ENCODE measurements at places on chromosomes 4 and X. TPM values are rescaled to one million over a fixed set of nuclear protein-coding genes. Genes with fewer than 3 reads are reported as not detected.

The DMRTC1B gene
- total RNA-seq = 0.22 TPM

The LONRF3 gene
- 0.18 TPM for total RNA-seq

GRCh38 chrX:727738-728621 is 97.4 kb downstream of the SHOX start:
- H3K27me3 ChIP-seq = no peaks in the 10 kb centered on the region
- peaks cover 7% of the 10 kb centered on the region for H3K4me1 ChIP-seq
- peak; percentile 77 for DNase-seq

- peaks cover 2% of the 10 kb centered on the region for H3K27me3 ChIP-seq
- DNase-seq = no peak
- peaks cover 3% of the 10 kb centered on the region for H3K36me3 ChIP-seq
- no peak overlapping the region for H3K4me3 ChIP-seq
- H3K4me1 ChIP-seq = peaks cover 16% of the 10 kb centered on the region
These were observed 25.0 kb upstream of the CWH43 start for GRCh38 chr4:48960988-48961635.

The CNKSR2 gene
- total RNA-seq = 7.7 TPM

The ARR3 gene
- total RNA-seq = not detected

DNA sequence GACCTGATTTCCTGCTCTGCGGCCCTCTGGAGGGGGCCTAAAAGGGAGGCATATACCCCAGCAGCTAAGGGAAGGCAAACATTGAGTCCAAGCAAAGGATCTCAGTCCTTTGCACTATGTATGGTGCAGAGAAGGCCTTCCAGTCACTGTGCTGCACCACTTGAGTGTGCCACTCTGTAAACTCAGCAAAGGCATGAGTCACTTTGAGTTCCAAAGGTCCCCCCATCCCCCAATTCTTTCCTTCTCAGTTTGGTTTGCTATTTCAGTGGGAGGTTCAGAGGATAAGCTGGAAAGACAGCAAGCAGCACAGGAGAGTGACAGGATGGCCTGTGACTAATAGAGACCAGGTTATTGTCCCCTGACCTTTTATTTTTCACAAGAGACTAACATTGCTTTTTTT is 131.3 kb downstream of the FHDC1 start:
- no peaks in the 10 kb centered on the region for H3K27me3 ChIP-seq
- H3K4me3 ChIP-seq = no peak overlapping the region

The PRDM5 gene
- total RNA-seq = 31.3 TPM

The TRIM60 gene
- not detected for total RNA-seq

- H3K27ac ChIP-seq = no peak overlapping the region
- no peaks in the 10 kb centered on the region for H3K4me1 ChIP-seq
- DNase-seq = no peak
- no peak overlapping the region for H3K4me3 ChIP-seq
- no peaks in the 10 kb centered on the region for H3K36me3 ChIP-seq
These were observed 60.9 kb downstream of the SH2D1A start for GRCh38 chrX:124407226-124407625.

The PHEX gene
- 0.04 TPM for total RNA-seq

DNA sequence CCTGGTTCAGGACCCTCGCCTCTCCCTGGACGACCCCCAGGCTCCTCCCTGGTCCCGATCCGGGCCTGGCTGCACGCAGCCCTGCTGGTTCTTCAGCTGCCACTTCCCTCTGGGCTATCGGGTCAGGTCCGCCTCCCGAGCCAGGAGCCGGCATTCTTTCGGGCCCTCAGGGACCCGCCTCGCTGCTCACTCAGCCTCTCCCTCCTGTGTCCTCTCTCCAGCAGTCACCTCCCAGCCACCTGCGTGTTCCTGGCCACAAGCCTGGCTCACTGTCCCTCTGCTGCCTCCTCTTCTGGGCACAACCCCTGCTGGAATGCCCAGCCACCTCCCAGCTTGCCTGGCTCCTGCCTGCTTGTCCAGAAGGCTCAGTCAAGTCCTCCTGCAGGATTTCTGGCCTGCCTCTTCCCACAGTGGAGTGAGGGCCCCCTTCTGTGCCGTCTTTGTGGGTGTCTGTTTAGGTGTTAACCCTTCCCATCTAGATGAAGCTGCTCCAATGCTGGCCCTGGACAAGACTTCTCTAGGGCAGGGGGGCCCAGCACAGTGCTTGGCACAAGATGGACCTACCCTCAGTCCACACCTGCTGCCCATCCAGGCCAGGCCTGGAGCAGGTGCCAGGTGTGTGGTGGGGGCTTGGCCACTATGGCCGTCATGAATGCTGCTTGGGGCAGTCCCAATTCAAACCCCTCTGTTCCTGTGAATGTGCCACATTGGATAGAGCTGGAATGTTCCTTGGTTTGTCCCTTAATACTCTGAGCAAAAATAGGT is 2.2 kb downstream of the WFS1 start:
- H3K4me1 ChIP-seq = peaks cover 55% of the 10 kb centered on the region
- no peaks in the 10 kb centered on the region for H3K36me3 ChIP-seq
- DNase-seq = no peak
- H3K27ac ChIP-seq = no peak overlapping the region
- peaks cover 8% of the 10 kb centered on the region for H3K27me3 ChIP-seq

The SMR3B gene
- not detected for total RNA-seq

DNA sequence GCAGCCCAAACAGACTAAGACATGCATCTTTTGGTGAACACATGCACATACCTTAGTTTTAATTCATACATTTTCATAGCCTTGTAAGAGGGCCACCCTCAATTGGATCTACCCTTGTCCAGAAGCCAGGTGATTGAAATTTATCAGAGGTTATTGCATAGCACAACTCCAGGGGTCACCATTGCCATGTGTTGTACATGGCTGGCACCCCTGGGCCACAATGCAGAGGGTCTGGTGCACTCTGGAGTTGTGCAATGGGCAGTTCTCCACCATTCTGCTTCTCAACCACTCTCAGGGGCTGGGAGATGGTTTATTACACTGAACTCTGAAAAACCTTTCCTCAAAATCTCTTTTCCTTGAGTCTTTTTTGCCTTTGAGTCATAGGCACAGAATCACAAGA is 184.4 kb upstream of the CXorf66 start:
- no peak for DNase-seq
- H3K4me1 ChIP-seq = peaks cover 4% of the 10 kb centered on the region
- no peak overlapping the region for H3K4me3 ChIP-seq
- H3K36me3 ChIP-seq = no peaks in the 10 kb centered on the region
- H3K27ac ChIP-seq = no peak overlapping the region

- no peak for DNase-seq
- H3K4me3 ChIP-seq = no peak overlapping the region
- H3K4me1 ChIP-seq = peaks cover 25% of the 10 kb centered on the region
- H3K36me3 ChIP-seq = no peaks in the 10 kb centered on the region
These were observed 46.0 kb downstream of the TFDP3 start for GRCh38 chrX:133171962-133172708.

All from WTC11 (cell line).